CD4-positive, alpha-beta T cell treated with Interleukin-4 for 1 hour (primary cell): ENCODE measurements at places on chromosomes 6 and 20.
A peak's percentile ranks its signal among the peaks of the same experiment; 100 is the strongest.

- DNase-seq = no peak
Measured at GRCh38 chr20:53354314-53354713, 239.3 kb downstream of the ZNF217 start.

- no peak for DNase-seq
Measured at GRCh38 chr6:57064809-57065208, 18.3 kb downstream of the KIAA1586 start.

GRCh38 chr20:20896606-20897005 lies 184.2 kb upstream of the RALGAPA2 start:
- no peak for DNase-seq

DNA sequence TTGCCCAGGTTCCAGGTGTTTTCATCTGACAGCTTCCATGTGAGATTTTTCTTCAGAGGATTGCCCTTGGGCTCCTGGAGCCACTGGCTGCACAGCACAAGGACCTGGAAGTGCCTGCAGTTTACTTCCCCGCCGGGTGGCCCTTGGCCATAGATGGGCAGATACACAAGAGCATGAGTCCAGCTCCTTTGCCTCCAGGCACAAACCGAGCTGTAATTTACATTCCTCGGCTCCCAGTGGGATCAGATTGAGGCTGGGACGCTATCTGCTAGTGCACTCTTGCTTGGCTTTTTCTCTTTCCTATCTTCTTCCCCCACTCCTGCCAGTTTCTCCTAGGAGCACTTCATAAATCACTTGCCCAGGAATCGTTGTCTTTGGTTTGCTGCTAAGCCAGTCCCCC lies 85.4 kb upstream of the RALY start:
- DNase-seq = no peak

GRCh38 chr6:106027758-106028157 lies 58.4 kb upstream of the PRDM1 start:
- no peak for DNase-seq

- DNase-seq = no peak
Measured at GRCh38 chr20:16607364-16608276, 34.4 kb upstream of the KIF16B start.

DNA sequence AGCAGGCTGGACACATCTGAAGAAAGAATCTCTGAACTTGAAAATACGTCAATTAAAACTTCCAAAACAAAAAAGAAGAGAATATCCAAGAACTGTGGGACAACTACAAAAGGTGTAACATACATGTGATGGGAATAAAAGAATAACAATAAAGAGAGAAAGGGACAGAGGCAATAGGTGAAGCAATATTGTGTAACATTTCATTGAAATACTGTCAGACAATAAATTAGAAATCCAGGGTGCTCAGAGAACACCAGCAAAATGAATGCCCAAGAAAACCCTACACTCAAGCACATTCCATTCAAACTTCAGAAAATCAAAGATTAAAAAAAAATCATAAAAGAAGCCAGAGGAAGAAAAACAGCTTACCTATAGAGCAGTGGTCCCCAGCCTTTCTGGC lies 33.6 kb upstream of the ASF1A start:
- no peak for DNase-seq

DNA sequence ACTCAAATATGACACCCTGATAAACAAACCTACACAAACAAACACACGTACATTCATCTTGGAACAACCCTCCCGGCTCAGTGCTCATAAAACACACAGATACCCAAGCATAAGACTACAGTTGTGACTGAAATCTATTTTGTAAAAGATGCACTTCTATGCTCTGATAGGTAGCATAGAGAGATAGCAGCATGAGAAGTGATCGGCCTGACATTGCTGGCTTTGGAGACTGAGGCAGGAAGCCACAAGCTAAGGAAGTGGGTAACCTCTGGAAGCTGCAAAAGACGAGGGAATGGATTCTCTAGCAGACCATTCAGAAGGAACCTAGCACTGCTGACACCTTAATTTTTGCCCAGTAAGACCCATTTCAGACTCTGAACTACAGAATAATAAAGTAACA lies 1.6 kb upstream of the RNF39 start:
- DNase-seq = no peak

DNA sequence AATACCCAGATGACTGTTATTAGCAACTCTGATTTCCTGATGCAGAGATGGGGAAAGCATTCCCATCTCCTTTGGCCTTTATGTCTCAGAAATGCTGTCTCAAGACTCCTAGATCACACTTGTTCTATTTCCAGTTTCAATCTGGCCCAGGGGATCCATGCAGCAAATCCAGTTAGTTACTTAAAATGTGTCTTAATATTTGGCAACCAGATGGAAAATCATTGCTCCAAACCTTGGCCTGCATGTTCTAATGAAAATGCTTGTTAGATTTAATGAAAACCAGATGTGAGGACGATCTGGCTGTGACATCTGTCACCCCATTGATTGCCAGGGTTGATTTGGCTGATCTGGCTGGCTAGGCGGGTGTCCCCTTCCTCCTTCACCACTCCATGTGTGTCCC lies 125.2 kb downstream of the TSHZ2 start:
- no peak for DNase-seq

DNA sequence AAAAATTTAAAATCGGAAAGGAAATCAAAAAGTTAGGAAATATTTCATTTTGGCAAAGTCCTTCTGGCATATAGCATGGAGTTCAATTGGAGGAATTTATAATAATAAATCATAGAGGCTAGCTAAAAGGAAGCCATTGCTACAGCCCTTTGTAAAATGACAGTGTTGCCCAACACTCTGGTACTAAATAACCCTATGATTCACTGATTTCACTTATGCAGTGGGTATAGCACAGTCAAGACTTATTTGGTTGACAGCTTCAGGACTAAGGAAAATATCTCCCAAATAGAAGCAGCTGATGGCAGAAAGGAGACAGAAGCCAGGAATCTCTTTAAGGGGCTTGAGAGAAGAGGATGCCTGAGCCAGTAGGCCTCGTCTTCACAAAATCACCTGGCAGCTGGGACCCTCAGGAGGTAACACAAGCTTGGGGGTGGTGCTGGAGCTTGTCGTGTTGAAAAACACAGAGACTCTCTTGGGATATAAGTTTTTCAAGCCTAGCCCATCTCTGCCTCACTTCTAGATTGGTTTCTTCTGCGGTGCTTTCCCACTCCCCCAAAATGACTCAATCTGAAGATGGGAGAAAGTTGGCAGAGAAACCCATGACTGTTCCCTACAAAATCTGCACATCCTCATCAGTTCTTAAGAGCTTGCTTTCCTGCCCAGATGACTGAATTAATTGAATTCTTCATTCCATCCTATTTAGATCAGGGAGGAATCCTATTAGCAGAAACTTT lies 38.4 kb upstream of the EYA4 start:
- no peak for DNase-seq

DNA sequence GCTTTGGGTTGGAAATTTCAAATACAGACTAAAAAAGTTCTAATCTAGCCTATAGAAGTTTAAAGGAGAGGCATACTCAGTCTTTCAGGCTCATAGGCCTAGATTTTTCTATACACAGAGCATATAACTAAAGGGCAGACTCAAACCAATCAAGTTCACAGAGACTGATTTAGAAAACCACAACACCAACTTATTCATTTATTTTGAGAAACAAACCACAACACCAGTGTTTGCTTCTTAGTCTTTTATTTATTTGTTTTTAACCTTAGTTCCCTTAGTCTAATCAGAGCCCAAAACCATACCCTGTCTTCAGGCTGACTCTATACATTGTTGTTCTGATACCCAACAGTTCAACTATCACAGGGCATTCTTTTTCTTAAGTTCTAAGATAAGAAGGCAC lies 103.7 kb downstream of the REV3L start:
- no peak for DNase-seq

- no peak for DNase-seq
Measured at GRCh38 chr6:117531809-117532725, 49.6 kb downstream of the DCBLD1 start.

DNA sequence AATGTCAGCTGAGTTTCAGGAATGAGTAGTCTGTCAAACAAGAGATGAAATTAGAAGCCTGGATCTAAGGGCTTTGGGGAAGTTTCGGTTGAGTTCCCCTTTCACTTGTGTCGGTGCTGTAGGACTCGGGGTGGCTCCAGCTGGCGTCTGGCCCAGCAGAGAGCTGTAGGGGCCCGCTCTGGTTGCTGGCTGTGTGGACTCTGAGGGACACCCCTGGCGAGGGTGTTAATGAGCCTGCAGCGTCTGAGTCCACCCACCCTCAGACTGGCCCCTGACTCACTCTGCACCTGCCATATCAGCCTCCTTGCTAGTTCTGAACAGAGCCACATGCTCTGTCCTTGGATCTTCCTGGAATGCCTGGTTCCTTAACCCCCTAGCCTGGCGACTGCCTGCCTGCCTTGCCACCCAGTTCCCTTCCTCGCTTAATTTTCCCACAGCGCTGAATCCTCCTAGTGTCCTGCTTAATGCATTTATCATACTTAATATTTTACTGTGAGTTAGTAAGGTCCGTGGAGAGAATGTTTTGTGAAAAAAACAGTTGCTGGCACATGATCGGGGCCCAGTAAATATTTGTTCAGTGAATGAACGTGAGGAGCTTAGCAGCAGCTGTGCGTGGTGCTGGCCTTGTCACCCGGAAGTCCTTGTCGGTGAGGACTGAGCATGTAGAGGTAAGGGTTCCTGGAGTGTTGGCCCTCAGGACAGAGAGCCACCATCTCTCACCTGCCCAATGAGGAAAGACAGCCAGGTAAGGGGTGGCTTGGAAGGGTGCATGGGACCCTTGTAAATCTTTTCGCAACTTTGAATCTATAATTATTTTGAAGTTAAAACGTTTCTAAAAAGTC lies 1.6 kb downstream of the DNAJC5 start:
- DNase-seq = peak; percentile 52

GRCh38 chr6:119055069-119055468 lies 23.4 kb downstream of the FAM184A start:
- no peak for DNase-seq

GRCh38 chr20:61753316-61753942 lies 312.3 kb downstream of the TAF4 start:
- DNase-seq = no peak

DNA sequence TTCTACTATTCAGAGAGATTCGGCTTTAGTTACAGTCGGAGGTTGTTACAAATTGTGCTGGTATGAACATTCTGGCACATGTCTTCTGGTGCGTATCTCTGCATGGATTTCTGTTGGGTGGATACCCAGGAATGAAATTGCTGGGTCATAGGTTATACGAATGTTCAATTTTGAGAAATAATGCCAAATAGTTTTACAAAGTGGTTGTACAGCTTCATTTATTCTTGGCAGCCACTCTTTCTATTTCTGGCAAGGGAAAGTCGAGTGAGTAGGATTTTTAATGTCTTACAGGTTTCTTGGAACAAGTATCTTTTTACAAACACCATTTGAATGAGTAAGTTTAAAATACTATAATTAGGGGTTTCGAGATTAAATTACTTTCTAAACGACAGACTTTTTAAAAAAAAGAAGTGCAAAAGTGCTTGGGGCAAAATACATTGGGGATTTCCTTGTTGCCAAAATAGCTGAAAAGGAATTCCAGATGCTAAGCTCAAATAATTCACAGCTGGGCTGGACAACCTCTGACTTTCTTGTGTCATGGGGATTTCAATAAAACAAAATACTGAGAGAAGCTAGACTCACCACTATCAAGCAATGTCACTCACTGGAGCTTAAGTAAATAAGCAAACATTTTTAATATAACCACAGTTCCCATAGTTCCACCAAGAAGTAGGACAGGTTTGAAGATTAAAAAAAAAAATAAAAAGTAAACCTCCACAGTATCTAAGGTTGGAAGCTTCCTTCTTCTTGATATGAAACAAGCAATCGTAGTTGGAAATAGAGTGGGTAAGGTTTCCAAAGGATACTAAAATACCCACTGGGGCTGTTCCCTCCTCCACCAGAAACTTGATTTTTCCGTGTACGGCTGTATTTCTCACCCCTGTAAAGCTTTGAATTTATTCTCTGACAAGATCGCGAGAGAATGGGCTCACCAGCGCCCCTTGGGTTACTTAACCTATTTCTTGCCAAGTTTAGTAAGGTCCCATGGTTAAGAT lies 21.6 kb upstream of the GFOD1 start:
- DNase-seq = no peak

GRCh38 chr6:139611327-139612134 lies 237.1 kb upstream of the CITED2 start:
- no peak for DNase-seq

GRCh38 chr6:31968791-31969711 lies 2.9 kb downstream of the DXO start:
- no peak for DNase-seq

GRCh38 chr6:2939315-2940009 lies 31.9 kb downstream of the SERPINB6 start:
- no peak for DNase-seq

GRCh38 chr6:94955156-94955555 lies 622.2 kb upstream of the MANEA start:
- no peak for DNase-seq

- no peak for DNase-seq
Measured at GRCh38 chr6:163589387-163589786, 174.9 kb downstream of the QKI start.

DNA sequence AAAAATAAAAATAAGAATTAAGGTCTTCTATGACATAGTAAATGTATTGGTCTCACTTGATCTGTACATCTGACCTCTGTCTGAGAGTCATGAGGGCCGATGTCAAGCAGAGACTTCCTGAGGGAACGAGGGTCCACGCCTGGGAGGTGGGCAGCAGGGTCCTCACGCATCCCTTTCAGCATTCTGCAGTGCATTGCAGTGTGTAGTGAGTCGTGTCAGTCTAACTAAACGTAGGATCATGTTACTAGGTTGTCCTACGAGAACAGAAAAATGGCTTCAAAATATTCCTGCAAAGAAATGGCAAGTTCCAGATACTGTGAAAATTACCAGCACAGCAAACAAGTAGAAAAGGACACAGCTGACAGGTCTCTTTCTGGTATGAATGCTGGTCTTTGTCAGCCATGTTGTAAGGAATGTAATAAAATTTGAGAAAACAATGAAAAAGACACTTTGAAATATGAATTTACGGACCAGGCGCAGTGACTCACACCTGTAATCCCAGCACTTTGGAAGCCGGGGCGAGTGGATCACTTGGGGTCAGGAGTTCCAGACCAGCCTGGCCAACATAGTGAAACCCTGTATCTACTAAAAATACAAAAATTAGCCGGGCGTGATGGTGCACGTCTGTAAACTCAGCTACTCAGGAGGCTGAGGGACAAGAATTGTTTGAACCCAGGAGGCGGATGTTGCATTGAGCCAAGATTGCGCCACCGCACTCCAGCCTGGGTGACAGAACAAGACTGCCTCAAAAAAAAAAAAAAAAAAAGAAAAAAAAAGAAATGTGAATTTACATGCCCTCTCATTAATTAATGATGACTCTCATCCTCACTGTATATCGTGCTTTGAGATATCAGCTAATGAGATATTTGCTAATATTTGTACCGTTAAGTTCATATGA lies 2.4 kb upstream of the AHCY start:
- DNase-seq = no peak

- DNase-seq = no peak
Measured at GRCh38 chr20:58142843-58143185, 85.6 kb downstream of the ANKRD60 start.
